ENCODE measurements at places on chromosomes 6 and 20.

GRCh38 chr20:63498960-63499337, at the start of gene EEF1A2:
Gene EEF1A2 (minus strand): TSS chr20:63499083. CDS start chr20:63497763, 1,320 bp downstream.
- no peak for DNase-seq

DNA sequence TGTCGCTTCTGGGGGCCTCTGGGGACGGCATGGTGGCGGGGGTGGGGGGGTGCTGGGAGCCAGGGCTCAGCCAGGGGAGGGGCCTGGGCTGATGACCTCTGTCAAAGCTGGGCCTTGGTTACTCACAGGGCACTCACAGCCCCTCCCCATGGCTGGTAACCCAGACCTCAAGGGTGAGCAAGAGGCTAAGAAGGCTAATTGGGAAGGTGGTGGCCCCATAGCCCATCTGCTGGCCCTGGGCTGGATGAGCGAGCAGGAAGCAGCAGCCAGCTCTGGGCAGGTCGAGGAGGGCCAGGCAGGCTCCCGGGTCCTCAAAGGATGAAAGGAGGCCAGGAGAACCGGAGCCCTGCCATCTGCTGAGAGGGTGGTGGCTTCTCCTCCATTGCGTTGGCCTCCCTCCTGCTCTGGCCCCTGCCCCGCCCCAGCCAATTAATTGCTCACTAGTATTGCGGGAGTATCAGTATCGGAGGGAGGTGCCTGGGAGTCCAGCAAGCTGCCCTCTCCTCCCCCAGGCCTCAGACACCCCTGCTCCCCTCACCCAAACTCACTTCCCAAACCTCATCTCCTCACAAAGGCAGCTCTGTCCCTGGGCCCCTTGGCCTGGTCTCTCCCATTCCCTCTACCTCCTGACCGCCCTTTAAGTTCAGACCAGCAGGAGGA, 1.0 kb upstream of the CDSN start:
- no peak for DNase-seq

DNA sequence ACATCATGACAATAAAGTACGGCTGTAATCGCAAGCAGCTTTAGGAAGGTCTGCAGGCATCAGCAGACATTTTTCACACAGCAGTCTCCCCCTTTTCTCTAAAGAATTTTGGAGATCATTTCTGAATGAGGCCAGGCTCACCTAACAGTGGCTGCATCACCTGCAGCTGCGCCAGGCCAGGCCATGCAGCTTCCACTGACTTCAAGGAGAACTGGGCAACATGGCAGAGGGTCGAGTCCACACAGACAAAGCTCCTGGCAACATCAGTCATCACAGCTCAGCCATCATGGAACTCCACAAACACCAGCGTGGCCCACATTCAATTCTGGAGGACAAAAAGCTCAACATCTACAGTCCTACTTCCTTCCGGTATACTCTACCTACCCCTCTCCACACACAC, 17.8 kb upstream of the FOXC1 start:
- no peak for DNase-seq

DNA sequence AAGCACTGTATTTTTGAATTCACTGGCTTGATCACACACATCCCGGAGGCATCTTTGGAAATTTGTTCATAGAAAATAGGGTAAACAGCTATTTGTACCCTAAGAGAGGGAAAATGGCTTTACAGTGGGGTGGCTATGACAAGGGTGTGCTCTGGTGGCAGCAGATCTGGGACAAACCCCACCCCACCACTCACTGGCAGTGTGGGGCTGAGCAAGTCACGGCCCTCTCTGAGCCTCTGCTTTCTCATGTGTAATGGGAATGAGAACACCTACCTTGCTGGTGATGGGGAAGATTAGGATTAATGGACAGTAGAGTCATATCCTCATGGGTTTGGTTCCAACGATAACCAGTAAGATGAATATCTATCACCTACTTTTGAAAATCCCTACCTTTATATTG, 78.0 kb downstream of the KCNB1 start:
- no peak for DNase-seq

DNA sequence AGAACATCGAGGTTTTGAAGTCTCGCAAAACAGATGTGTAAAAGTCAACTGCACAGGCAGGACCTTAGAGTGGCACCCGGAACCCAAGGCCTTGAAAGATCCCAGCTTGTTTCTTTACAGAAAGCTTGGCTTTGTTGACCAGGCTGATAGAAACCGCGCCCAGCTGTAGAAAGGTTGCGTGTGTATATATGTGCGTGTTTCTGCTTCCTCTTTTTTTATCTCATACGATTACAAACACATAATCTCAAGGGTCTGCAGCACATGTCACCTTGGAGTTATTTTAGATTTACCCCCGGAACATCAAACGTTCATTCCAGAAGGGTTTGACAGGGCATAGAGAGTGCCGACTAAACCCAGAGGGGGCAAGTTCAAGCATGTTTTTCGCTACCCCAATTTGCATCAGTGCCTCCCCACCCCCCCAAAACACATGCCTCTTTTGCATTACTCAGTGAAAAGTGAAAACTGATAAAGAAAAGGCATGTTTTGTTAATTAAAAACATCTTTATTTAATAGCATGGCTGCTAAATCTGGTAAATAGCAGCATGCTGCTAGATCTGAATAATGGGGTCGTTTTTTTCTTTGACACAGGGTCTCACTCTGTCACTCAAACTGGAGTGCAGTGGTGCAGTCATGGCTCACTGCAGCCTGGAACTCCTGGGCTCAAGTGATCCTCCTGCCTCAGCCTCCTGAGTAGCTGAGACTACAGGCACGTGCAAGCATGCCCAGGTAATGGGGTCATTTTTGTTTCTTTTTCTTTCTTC, 33.2 kb upstream of the NCOA3 start:
- DNase-seq, result no peak

- DNase-seq, result no peak
Measured at GRCh38 chr6:33716379-33716778, 4.9 kb upstream of the UQCC2 start.

GRCh38 chr6:28802417-28803336, 121.1 kb downstream of the TRIM27 start:
- DNase-seq, result no peak

- DNase-seq, result no peak
Measured at GRCh38 chr20:54017846-54018245, 52.5 kb downstream of the BCAS1 start.

DNA sequence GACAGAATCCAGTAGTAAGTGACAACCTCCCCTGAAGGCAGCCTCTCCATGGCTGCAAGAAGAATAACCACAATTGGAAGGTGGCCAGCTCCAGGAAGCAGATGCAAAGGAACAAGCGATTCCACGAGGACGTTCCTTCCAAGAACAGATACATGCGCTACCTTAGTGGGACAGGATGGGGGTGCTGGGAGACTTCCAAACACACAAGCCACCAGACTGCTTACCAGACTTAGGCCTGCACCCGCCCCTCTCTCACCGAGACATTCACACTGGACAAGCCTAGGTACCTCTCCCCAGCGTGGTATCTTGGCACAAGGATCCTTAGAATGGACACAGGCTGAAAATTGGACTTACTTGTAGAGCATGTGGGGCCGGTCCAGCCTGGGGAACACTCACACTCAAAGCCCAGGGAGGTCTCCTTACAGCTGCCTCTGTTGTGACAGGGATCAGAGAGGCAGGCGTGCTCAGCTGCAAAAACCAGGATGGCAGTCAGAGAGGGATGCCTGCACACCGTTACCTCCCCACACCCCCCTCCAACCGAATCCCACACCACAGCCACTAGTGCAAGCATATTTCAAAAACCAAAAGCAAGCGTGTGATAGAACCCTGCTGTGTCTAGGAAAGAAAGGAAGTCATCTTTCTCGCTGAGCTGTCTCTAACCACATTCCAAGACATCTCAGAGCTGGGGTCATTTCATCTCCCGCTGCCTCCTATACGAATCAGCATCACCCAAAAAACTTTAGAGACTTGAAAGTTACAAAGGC, 22.4 kb downstream of the JAG1 start:
- DNase-seq, result no peak

DNA sequence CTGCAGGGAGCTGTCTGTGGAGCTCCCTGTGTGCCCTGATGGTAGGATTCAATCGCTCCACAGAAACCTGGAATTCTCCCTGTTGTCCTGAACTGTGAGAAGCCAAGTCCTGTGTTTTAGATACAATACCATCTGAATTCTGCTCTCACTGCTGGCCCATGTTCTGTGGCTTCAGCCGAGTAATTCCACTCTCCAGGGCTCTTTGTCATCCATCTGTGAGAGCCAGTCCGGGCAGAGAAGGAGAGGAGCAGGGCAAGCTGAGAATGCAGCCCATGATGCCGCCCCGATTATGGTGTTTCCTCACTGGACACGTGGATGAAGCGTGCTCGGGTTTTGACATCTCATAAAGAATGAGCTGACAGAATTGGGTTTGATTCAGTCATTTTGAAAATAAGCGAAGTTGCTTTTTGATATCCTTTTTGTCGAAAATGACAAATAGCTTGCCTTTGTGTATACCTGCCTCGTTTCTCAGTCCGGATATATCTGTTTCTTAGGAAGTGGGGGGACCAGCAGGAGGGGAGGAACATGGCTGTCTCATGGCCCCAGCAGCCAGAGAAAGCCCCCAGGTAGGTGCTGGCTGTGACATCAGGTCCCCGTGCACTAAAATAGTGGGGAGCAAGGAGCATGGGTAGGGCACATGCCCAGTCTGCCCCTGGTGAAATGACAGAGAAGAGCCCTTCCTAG, 8.2 kb upstream of the CD93 start:
- no peak for DNase-seq

GRCh38 chr6:148508401-148509041, 165.9 kb downstream of the SASH1 start:
- no peak for DNase-seq

- DNase-seq, result no peak
Measured at GRCh38 chr20:59985864-59986263, 27.6 kb downstream of the CDH26 start.

DNA sequence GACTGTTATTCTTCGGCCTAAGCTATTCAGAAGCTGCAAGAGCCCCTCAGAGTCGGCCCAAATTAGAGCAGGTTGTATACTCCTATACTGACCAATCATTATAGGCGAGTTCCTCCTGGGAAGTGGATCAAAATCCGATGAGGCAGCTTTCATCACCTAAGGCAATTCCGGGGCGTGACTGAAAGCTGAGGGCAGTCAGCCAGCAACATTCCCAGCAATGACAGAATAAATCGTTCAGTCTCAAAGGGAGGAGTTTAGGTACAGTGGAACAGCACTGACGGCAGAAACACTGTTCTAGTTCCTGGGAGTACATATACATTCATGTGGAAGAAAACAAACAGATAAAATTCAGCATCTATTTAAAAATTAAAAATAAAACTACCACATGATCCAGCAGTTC, 10.8 kb downstream of the HLA-DQB2 start:
- no peak for DNase-seq

DNA sequence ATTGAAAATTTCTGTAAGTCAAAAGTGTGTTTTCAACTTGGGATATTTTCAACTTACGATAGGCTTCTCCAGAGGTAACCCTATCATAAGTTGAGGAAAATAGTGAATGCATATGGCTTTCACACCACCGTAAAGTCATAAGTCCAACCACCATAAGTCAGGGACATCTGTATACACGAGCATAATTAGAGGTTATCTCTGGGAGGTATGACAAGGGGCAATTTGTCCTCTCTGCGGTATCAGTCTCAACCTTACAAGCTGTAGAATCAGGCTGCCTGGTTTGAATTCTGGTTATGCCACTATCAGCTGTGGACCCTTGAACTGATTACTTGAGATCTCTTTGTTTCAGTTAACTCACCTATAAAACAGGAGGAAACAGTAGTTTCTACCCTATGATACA, 202.9 kb upstream of the JARID2 start:
- no peak for DNase-seq

GRCh38 chr6:111439171-111439570, 43.8 kb downstream of the REV3L start:
- DNase-seq, result no peak

DNA sequence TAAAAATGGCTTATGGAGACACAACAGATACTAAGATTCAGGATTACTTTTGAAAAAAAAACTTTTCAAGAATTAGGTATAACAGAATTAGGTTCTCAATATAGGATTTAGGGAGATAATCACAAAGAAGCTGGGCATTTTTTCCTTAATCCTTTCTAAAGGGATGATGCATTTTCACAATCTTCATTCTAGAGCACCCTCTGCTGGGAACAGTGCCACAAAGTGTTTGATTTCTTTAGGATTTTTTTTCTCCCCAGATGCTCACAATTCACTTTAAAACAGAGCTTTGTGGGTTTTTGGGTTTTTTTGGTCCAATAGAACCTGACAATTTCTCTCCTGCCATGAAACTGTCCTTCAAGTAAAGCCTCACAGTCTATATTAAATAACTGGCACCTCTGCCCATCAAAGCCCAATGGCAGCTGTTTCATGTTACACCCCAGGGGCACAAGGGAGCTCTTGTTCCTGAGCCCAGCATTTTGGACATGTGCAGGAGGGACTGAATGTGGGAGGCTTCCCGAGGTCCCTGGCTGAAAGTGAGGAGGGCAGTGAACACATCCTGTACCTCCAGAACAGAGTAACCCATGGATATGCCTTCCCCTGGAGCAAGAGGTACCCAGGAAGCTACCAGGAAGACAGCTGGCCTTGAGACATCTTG, 39.7 kb downstream of the PREP start:
- DNase-seq, result no peak

DNA sequence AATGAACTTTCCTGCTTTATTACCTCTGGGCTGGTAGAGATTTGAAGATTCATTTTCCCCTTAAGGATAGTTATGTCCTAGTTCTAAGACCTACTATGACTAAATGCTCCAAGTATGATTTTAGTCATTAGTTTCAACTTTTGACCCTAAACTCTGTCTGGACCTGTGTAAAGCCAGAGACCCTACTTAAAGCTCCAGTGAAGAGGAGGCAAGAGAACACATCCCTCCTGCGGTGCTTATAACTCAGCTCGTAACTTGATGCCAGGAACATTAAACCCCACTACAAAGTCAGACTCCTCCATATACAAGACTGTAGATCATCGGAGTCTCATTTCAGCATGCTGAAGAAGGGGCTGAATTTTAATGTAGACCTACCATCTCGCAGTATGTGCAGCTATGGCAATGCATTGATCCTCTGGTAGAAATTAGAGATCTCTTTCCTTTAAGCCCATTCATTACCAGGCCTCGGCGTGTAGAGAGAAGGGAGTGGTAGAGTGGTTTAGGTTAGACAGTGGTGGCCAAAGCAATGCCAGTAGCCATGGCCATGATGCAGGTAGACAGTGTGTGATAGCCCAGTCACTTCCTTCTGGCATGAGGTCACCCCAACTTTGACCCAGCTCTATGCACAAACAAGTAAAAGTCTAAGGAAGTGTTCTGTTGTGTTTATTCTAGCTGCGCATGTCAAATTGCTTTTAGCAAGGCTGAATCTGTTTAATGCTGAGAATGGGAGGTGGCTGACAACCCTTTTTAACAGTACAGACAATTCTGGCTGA, 34.8 kb upstream of the MYB start:
- no peak for DNase-seq

- DNase-seq, result no peak
Measured at GRCh38 chr6:144710207-144710606, 425.1 kb downstream of the UTRN start.

- no peak for DNase-seq
Measured at GRCh38 chr6:159455700-159456274, 237.3 kb downstream of the SOD2 start.

Measured in stimulated activated CD8-positive, alpha-beta memory T cell treated with anti-CD3 and anti-CD28 coated beads, Interleukin-4, amount 100 ng/mL, for 1 hour (primary cell).